COLO829 (cell line): ENCODE measurements at places on chromosomes 12 and 14.

- no peak for DNase-seq
These were observed 71.4 kb upstream of the ACTN1 start for GRCh38 chr14:69050240-69051184.

- DNase-seq = no peak
These were observed 237.6 kb downstream of the SLC16A7 start for GRCh38 chr12:59833408-59833807.

GRCh38 chr12:32395026-32395425 lies 4.3 kb upstream of the FGD4 start:
- no peak for DNase-seq

GRCh38 chr14:67332468-67332867 lies 27.1 kb downstream of the ATP6V1D start:
- peak; percentile 45 for DNase-seq

GRCh38 chr12:124749725-124750124 lies 113.9 kb downstream of the SCARB1 start:
- no peak for DNase-seq

DNA sequence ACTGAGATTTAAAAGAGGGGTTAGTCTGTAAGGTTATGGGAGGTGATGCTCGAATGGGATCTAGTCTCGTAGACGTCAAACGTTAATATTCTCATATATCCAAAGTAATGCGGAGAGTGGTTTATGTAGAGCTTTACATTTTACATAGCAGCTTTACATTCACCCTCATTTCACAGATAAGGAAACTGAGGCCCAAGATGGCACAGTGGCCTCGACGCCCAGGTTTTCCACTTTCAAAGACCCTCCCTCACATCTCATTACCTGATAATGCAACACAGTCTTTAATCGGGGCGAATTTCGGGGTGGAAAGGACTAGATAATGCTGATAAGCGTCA lies 450 bp upstream of the TDG start:
- no peak for DNase-seq

DNA sequence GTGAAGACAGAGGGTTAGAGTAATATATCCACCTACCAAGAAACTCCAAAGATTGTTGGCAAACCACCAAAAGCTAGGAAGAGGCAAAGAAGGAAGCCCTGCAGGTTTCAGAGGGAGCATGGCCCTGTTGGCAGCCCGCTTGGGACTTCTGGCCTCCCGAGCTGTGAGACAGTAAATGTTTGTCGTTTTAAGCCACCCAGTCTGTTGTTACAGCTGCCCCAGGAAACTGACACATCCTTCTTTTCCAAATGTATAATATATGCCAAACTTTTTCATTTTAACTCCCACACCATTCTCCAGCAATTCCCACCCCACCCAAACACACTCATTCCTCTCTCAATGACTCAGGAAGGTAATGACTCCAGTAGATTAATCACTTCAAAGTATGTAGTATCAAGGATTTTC lies 74.0 kb downstream of the RPS29 start:
- peak; percentile 29 for DNase-seq

DNA sequence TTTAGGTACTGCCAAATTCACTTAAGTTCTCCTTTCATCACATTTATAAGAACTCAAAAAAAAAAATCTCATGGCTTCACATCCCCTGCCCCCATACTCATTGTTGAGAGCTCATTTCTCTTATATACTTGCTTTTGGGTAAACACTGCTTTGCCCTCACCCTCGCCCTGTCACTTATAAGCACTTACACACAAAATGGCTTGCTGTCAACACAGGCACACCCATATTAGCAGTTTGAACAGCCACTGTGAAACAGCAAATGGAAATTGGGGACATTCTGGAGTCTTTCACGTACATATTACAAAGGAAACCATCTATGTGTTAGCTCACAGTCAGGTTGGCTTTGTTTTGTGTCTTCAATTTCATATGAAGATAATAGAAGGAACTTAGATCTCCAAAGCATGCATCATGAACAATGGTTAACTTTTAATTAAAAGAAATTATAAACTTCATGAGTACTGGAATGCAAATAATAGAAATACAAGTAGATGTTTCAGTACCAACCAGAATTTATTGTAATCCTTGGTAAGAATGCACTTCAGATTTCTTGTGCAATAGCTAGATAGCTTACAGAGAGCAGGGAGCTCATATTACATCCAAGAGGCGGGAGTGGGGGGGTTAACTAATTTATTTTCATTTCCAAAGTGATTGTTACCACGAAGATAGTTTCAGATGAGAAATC lies 272.2 kb downstream of the ALG10B start:
- DNase-seq = no peak

DNA sequence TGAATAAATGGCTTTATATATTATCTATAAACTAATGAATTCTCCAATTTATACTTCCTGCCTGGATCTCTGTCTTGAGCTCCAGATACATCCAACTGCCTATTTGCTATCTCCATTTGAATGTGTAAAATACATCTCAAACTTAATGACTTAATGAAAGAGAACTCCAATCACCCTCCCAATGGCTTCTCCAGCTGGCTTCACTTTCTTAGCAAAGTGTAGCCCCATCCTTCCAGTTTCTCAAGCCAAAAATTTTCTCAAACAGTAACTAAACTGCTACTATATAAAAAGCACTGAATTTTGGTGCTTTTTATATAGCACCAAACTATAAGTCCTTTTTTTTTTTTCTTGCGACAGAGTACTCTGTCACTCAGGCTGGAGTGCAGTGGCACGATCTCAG lies 2.6 kb downstream of the CRY1 start:
- DNase-seq = no peak

- no peak for DNase-seq
These were observed 141.6 kb downstream of the APAF1 start for GRCh38 chr12:98786653-98787052.

DNA sequence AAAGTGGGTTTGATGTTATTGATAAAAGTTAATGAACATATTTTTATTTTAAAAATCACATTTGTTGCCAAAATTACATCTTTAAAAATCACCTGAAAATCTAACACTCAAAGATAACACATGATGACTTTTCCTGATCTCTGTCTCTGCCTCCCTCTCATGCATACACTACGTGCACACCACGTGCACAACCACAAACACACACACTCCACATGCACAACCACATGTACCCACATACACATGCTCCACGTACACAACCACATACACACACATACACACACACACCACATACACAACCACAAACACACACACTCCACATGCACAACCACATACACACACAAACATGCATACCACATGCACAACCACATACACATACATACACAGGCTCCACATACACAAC lies 61.8 kb upstream of the TMEM132C start:
- no peak for DNase-seq

- DNase-seq = no peak
These were observed 73.8 kb downstream of the SUSD6 start for GRCh38 chr14:69685218-69685616.

DNA sequence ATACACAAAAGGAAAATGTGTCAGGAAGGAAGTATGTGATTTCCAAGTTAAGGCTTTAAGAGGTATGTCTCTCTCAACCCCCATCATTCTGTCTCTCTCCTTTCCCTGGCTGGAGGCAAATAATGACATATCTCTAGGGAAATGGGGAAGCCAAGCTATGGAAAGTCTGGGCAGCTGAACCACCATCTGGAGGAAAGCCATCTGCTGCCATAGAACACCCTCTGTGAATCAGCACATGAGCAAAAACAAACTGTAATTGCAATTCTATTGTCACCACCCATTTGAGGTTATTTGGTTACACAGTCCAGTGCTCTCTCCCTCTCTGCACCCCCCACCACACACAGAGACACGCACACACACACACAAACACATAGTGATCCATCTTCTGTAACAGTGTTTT lies 766.2 kb downstream of the FLRT2 start:
- DNase-seq = no peak

GRCh38 chr12:122856999-122857671 lies 21.9 kb downstream of the HIP1R start:
- no peak for DNase-seq

- DNase-seq = no peak
These were observed 9.4 kb downstream of the EP400 start for GRCh38 chr12:131959116-131959515.

GRCh38 chr12:98360401-98360800 lies 155.0 kb upstream of the TMPO start:
- no peak for DNase-seq

DNA sequence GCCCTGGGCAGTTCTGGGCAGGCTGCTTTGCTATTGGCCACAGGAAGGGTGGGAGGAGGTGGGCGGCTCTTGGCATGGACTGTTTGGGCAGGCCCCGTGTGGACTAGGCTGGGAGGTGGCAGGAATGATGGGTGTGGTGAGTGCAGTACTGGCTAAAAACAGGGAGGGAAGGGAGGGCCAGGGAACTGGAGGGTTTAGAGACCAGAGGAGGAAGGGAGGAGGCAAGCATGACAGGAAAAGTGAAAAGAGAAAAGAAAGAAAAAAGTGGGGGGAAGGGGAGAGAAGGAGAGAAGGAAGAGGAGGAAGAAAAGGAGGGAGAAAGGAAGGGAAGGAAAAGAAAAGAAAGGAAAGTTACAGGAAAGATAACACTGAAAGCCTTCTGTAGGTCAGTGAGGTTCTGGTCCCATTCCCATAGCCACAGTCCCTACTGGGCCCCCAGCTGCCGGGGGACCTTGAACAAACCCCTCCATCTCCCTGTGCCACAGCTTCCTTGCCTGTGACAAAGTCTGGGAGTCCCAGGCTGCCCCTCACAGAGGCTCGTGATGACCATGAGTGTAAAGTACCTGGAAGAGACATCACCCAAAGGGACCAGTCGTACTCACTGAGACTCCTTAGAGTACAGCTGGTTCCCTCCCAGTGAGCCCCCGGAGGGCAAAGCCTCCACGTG lies 1.1 kb upstream of the C14orf132 start:
- DNase-seq = peak; percentile 47

DNA sequence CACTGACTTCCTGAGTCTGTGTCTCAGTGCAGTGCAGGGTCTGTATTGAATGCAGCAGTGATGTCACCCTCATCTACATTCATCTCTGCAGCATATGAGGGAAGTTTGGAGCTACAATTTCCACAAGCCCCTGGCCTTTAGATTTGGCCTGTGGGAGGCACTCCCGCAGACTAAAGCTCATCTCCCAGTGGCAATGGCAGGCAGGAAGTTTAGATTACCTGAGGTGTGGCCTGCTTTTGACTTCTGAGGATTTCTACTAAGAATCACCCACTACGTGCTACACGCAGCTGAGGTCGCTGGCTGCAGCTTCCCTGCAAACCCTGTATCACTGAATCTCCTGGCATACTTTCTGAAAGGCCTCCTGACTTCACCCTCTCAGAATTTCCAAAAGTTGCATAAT lies 202.2 kb upstream of the PRKD1 start:
- DNase-seq = peak; percentile 11
